ENCODE measurements at places on chromosomes 13 and 19. TPM values are rescaled to one million over a fixed set of nuclear protein-coding genes. Genes with fewer than 3 reads are reported as not detected.

GRCh38 chr13:26721251-26722121 lies 39.1 kb downstream of the GPR12 start:
- no peak for DNase-seq

ZNF628 gene
- total RNA-seq, result 1.00 TPM

- DNase-seq, result no peak
These were observed 814 bp downstream of the ZNF480 start for GRCh38 chr19:52297601-52298364.

PSG5 gene
- total RNA-seq, result not detected

DNA sequence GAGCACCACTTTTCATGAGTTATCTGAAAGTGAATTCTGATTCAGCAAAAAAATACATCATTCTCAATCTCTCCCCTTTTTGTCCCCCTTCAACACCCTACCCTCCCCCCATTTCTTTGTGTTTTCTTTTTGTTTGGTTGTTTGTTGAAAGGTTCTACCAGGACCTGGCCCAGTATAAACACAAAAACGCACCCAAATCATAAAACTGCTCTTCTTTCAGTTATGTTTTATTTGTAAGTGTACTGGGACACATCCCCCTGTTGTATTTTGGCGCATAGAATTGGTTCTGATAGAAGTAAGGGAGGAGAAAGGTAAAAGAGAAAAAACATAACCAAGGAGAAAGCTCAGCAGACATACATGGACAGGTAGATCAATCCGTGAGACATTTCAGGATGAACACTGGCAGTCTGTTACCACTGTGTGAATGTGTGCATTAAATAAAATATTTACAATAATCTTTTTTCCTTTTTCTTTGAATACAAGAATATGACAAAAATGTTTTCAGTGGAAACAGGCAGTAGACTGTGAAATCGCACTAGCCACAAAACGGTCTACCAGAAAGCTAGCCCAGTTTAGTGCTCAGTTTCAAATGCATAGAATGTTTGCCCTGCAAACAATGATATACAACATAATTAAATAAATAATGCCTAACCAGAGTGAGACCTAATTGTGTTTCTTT lies 4.2 kb downstream of the POU4F1 start:
- no peak for DNase-seq

- DNase-seq, result no peak
These were observed 2.3 kb upstream of the ZNF347 start for GRCh38 chr19:53161123-53161522.

DNA sequence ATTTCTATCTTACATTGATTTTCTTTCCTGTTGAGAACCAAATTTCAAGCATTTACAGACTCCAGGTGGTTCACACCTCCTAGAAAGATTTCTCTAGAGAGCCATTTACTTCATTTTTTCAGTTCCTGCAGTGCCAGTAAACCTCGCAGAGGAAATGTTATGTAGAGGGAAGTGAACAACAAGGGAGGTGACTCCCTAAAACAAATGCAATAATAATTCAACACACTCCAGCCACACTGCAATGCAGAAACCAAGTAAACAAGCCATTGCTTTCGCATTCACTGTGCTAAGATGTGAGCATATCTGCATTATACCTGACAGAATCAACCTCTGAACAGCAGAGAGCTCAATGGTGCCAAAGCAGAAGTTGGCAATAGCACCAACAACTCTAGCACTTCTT lies 215.1 kb downstream of the RBM26 start:
- DNase-seq, result no peak

DNA sequence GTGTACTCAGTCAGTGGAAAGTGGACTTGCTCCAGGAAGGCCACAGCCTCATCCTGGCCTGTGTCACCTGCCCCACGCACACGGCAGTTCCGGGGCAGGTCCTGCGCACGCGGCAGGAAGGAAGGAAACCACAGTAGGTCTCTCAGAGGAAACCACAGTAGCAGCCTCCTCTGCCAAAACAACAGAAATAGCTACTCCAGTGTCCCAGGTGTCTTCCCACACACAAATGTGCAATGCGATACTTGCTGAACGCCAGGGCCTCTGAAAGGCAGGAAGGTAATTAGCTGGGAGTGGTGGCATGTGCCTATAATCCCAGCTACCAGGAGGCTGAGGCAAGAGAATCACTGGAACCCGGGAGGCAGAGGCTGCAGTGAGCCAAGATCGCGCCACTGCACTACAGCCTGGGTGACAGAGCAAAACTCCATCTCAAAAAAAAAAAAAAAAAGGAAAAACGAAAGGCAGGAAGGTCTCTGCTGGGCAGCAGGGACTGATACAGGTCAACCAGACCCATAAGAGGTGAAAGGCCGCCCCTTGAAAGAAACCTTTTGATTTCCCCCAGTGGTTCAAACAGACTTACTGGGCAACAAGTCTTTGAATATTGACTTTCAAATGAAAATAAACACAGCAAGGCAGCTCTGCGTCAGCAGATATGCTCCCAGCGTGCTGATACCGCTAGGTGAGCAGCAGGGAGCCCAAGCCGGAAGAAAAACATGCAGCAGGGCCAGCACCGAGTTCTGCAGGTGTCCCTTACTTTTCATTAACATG lies 49.5 kb downstream of the CRYL1 start:
- no peak for DNase-seq

GRCh38 chr19:4319067-4319718 lies 14.8 kb downstream of the FSD1 start:
- DNase-seq, result no peak

DNA sequence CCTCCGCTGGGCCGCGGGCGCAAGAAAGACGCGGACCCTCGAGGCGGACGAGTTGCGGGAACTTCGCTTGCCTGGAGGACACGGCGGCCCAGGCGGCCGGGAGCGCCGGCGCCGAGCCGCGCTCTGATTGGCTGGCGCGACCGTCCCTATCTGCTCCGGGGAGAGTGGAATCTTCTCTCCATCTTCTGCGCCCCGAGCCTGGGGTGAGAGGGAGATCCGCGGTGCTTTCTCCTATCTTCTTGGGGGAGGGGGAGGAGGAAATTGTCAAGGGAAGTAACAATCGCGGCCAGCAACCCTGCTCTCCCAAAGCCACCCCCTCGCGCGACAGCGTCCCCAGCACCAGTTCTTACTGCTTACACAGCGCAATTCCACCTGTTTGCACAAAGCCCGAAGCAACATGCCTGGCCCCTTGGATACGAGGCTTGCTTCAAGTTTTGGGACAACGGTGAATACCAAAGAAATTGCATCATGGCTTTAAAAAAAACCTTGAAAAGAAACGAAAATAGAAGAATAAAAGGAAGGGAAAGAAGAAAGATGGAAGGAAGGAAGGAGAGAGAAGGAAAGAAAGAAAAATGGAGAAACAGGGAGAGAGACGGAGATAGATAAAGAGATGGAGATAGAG lies 4.8 kb downstream of the SOX21 start:
- DNase-seq, result no peak

DNA sequence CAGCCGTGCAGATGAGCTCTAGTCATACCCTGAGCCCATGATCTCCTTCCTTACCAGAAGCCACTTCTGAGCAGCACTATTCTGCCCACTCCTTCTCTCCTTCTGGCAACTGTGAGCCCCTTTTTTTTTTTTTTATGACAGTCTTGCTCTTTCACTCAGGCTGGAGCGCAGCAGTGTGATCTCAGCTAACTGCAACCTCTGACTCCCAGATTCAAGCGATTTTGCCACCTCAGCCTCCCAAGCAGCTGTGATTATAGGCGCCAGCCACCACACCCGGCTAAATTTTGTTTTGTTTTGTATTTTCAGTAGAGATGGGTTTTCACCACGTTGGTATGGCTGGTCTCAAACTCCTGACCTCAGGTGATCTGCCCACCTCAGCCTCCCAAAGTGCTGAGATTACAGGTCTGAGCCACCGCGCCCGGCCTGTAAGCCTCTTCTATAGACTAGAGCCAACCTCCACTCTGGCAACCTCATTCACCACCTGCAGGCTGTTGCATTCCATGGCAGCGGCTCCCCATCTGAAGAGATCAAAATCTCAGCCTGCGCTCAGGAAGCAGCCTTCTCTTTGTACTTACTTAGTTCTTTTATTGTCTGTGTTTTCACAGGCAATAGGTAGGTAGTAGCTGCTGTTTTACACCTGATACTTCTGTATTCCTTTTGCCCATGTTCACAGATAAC lies 34.8 kb upstream of the NDFIP2 start:
- DNase-seq, result no peak

SEMA6B gene
- 37.0 TPM for total RNA-seq

GRCh38 chr19:16446724-16447368 lies 24.9 kb downstream of the EPS15L1 start:
- peak; percentile 80 for DNase-seq

ZNF837 gene
- 0.73 TPM for total RNA-seq

DNA sequence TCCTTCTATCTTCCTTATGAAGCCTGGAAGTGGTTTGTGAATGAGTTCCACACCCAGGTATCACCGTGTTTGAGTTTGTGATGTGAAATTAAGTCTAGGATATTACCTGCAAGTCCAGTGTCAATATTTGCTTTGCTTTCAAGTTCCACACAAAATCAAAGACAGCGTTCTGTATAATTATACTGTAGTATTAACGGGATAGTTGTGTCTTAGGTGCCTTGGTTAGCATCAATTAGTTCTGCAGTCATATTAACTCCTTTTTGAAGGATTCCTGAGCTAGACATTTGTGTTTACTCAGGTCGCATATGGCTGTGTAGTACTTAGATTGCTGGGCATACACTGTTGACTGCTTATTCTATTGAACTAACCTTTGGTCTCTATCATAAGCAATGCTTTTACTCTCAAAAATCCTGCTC lies 54.4 kb downstream of the ERCC5 start:
- peak; percentile 72 for DNase-seq

TTC9B gene
- not detected for total RNA-seq

FSD1 gene
- total RNA-seq, result not detected

DNA sequence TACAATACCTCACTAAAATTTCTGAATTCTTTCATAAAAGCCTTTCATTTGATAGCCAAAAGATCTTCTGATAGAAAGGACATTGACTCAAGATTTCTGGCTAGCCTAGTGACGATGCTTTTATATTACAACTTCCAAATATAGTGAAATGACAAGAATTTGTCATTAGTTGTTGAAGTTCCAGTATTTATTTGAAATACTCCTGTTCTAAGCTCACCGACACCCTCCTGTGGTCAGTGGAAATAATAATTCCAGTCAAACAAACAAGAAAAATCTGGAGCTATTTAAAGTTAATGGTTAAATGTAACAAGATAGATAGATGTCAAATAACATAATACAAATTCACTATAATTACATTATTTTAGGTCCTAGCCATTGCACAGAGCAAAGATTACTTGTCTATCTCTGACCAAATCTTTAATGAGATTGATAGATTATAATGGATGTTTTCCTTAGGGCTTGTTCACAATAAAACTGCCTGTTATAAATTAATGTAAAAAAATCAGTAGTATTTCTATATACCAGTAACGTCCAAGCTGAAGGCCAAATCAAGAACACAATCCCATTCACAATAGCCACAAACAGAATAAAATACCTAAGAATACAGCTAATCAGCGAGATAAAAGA lies 195.5 kb downstream of the RGCC start:
- peak; percentile 62 for DNase-seq

Measured in HepG2 (cell line).